ENCODE measurements at places on chromosomes 16 and 17.

GRCh38 chr17:29089601-29090044 is 46.7 kb downstream of the PIPOX start:
- peak; percentile 49 for DNase-seq

DNA sequence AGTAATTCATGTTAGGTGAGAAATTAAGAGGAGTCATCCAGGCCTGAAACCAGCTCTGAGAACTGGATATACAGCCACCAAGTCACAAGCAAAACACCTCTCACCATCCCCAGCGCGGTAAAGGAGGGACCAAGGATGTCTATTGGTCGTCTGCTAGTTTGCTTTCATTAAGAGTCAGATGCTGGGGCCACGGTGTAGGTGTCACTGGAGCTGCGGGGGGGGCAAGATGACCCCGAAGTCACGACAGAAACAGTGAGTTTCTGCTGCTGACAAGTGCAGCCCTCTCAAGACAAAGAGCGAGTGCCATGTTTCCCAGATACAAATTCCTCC is 790 bp downstream of the NCBP3 start:
- DNase-seq = no peak

DNA sequence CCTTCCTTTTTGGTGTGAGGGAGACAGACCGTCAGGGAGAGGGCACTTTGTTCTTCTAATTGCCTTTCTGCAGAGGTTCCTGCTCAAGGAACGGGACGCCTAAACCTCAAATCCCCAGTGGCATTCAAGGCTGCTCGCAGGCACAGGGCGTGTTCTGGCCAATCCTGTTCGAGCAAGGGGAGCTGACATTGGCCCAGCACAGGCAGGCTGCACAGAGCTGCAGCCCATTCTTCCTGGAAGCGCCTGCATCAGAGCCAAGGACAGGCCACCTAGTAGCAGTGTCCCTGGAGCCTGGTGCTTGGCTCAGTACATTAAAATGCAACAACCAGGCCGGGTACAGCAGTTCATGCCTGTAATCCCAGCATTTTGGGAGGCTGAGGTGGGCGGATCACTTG is 72.2 kb upstream of the CREBBP start:
- DNase-seq = no peak

- no peak for DNase-seq
Observed at GRCh38 chr17:60743282-60743681, 65.6 kb downstream of the BCAS3 start.

DNA sequence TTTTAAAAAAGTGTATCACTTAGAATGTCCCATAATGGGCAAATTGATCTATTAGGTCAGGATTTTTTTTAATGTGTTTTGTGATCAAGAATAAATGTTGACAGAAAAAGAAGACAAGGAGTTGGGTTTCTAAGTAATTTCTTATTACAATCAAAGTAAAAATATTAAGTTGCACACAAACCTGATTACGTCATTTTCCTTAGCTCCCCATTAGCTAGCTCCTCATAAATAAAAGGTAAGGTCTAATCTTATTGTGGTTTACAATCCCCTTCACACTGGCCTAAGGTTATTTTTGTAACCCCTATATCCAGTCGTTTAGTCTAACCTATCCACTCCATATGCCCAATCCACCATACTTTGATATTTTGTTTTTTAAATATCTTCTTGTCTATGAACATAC is 7.6 kb downstream of the CA10 start:
- no peak for DNase-seq

DNA sequence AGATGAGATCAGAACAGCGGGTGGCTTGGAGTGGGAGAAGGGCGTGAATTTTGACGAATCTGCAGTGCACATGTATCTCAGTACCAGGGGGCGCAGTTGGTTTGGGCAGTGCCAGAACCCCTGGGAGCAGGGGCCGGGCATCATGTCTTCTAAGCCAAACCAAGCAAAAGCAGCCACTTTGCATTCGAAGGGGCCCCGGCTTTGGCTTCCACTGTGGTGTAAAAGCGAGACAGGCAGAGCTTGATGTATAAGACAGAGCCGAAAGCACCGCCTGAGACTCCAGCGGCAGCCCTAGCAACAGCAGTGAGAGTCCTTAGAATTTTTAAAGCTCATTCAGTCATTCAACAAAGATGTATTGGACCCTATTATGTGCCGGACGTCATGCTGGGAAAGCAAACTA is 3.8 kb upstream of the XYLT1 start:
- DNase-seq = no peak

All from nucleus accumbens (tissue), 56 donors.